ENCODE measurements at places on chromosomes 3 and 15. TPM values are rescaled to one million over a fixed set of nuclear protein-coding genes. Genes with fewer than 3 reads are reported as not detected.
A peak's percentile ranks its signal among the peaks of the same experiment; 100 is the strongest.

GRCh38 chr3:11549580-11550140, 94.1 kb downstream of the VGLL4 start:
- no peak overlapping the region for H3K27ac ChIP-seq
- no peak for DNase-seq
- no peaks in the 10 kb centered on the region for H3K36me3 ChIP-seq
- H3K27me3 ChIP-seq, result no peaks in the 10 kb centered on the region

GRCh38 chr15:100253640-100254039, 88.1 kb downstream of the ADAMTS17 start:
- no peaks in the 10 kb centered on the region for H3K4me1 ChIP-seq
- no peaks in the 10 kb centered on the region for H3K36me3 ChIP-seq
- no peaks in the 10 kb centered on the region for H3K27me3 ChIP-seq
- no peak overlapping the region for H3K4me3 ChIP-seq
- H3K27ac ChIP-seq, result no peak overlapping the region
- DNase-seq, result no peak

GRCh38 chr15:57694279-57694678, 12.2 kb upstream of the POLR2M start:
- no peaks in the 10 kb centered on the region for H3K27me3 ChIP-seq
- no peak for DNase-seq
- H3K27ac ChIP-seq, result no peak overlapping the region

GRCh38 chr3:188861842-188862744, 309.7 kb upstream of the TPRG1 start:
- H3K27me3 ChIP-seq, result no peaks in the 10 kb centered on the region
- DNase-seq, result no peak
- H3K27ac ChIP-seq, result no peak overlapping the region

- H3K4me1 ChIP-seq, result no peaks in the 10 kb centered on the region
- H3K4me3 ChIP-seq, result no peak overlapping the region
- H3K36me3 ChIP-seq, result no peaks in the 10 kb centered on the region
- H3K27me3 ChIP-seq, result no peaks in the 10 kb centered on the region
- DNase-seq, result peak; percentile 32
- no peak overlapping the region for H3K27ac ChIP-seq
These were observed 77.2 kb upstream of the TRPM1 start for GRCh38 chr15:31178705-31179104.

- H3K27ac ChIP-seq, result no peak overlapping the region
- no peak overlapping the region for H3K4me3 ChIP-seq
- no peaks in the 10 kb centered on the region for H3K4me1 ChIP-seq
- no peaks in the 10 kb centered on the region for H3K36me3 ChIP-seq
These were observed 135.0 kb downstream of the ROBO1 start for GRCh38 chr3:79632842-79633241.

GRCh38 chr3:5126586-5126985, 4.5 kb downstream of the ARL8B start:
- no peak overlapping the region for H3K27ac ChIP-seq
- no peaks in the 10 kb centered on the region for H3K4me1 ChIP-seq
- H3K36me3 ChIP-seq, result no peaks in the 10 kb centered on the region
- DNase-seq, result no peak
- H3K4me3 ChIP-seq, result no peak overlapping the region

DNA sequence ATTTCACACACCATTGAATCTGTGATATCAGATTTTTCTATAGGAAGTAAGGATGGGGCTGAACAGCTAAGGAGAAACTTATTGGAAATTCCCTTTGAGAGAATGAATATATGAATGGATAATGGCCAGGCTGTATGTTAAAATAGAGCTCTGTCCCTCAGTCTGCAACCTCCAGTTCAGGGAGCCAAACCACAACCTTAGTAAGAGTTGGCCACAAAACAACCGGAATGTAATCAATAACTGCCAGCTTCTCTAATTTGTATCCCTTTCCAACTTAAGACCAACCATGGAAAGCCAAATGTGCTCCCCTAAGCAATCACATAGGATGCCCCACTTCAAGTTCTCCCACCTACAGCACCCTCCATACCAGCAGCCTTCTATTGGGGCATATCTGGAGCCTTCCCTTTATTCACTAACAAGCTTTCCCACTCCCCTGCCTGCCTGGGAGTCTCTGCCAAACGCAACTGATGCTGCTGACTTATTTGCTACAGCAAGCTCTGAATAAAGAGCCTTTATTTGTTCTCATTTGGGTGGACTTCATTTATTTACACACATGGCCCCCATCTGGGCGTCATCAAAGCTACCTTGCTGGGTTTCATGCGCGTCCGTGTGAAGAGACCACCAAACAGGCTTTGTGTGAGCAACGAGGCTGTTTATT, 75.4 kb upstream of the LARS2 start:
- H3K27ac ChIP-seq, result no peak overlapping the region
- H3K4me1 ChIP-seq, result no peaks in the 10 kb centered on the region
- no peak for DNase-seq
- H3K4me3 ChIP-seq, result no peak overlapping the region
- no peaks in the 10 kb centered on the region for H3K36me3 ChIP-seq
- no peaks in the 10 kb centered on the region for H3K27me3 ChIP-seq

- H3K36me3 ChIP-seq, result no peaks in the 10 kb centered on the region
- DNase-seq, result no peak
- H3K27me3 ChIP-seq, result no peaks in the 10 kb centered on the region
- no peak overlapping the region for H3K27ac ChIP-seq
These were observed 466.5 kb upstream of the PDZRN3 start for GRCh38 chr3:74091204-74091603.

DNA sequence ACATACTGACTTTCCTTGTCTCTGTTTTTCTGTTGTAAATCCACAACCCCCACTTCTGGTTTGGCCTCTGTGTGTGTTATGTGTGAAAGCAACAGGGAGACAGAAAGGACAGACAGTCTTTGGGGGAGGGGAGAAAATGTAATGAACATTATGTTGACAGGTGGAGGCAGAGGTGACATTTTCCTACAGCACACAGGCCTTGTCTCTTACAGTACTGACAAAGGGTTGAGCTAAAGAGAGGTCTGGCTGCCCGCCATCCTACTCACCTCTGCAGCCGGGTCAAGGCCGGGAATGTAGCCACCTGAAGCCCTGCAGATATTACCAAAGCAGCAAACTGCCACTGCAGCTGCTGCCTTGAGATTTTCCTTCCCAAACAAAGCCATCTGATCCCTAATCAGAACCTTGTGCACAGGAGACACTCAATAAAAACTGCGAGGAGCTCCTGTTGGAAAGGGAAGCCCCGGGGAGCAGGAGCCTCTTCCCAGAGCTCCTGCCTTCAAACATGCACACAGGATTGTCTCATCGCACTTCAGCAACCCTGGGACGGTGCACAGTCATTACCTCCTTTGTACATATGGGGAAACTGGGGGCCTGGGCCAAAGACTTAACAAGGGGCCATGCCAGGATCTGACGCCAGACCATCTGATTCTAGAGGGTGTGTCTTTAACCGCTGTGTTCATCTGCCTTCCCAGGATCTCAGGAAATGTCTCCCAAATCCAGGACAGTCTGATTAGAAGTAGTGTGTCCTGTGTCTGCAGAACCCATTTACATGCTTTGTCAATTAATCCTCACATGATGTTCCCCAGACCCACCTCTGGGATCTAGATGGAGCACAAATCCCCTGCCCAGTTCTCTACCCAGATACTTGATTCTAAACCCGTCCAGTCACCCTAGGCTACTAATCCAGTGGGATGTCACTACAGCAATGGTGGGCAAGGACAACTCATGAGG, 14.2 kb downstream of the MYO5C start:
- H3K27ac ChIP-seq, result no peak overlapping the region
- peaks cover 3% of the 10 kb centered on the region for H3K36me3 ChIP-seq
- H3K4me3 ChIP-seq, result no peak overlapping the region
- no peaks in the 10 kb centered on the region for H3K27me3 ChIP-seq

DNA sequence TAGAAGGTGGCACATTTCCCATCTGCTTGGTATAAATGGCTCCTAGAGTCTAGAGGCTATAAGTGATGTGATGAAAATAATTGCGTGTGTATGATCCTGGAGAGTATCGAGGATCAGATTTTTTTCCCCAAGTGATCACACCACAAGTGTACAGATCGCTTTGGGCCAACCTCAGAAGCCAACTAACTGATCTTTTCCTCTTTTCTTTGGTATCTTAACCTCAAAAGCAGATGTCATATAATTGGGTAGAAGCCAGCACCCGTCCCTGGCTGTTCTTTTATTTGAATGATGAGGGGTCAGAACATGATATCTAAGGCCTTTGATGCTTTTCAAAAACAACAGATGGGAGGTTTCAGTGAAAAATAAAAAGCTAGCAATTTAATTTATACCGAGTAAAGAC, 3.3 kb downstream of the P2RY14 start:
- no peaks in the 10 kb centered on the region for H3K4me1 ChIP-seq
- no peak overlapping the region for H3K27ac ChIP-seq
- no peaks in the 10 kb centered on the region for H3K27me3 ChIP-seq
- H3K36me3 ChIP-seq, result no peaks in the 10 kb centered on the region
- no peak for DNase-seq
- no peak overlapping the region for H3K4me3 ChIP-seq

DNA sequence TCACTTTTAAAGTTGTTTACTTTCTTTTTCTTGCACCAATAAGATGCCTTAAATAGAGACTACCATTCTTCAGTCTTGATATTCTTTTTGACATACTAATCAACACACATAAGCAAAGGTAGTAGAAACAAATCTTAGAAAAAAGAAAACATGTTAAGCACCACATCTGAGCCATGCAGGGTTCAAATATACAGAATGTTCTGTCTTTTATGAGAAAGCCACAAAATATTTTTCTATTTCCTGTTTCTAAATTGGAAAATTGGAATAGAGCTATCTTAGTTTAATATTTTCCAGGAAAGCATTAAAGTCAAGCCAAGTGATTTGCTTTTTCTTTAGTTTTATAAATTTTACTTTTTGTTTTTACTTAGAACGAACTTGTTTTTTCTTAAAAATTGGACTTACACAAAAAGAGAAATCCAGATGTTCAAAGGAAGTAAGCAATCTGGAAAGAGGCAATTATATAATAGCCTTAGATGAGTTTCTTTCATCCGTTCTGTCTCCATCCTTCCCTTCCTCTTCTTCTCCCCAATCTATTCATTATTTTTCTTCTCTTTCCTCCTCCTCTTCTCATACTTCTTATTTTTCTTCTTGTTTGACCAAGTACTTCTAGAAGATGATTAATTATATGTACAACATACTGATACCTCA, 731.7 kb downstream of the SQOR start:
- peak overlapping the region; percentile 8 for H3K27ac ChIP-seq
- no peak overlapping the region for H3K4me3 ChIP-seq
- no peak for DNase-seq
- H3K4me1 ChIP-seq, result no peaks in the 10 kb centered on the region
- H3K36me3 ChIP-seq, result no peaks in the 10 kb centered on the region
- no peaks in the 10 kb centered on the region for H3K27me3 ChIP-seq

DNA sequence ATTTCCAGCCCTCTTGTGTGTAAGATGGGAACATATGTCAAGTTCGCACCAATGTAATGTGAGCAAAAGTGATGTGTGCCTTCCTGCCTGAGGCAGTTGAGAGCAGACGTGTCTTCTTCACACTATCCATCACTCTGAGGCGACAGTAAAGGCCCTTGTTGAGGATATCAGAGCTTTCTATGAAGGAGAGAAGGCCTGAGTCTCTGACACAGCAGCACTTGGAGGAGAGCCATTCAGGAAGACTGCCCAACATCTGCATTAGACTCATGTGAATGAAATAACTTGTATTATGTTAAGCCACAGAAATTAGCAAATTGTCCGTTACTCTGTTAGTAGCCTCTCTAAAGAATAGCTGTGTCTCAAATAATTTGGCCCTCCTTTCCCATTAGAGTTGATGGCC, 108.8 kb upstream of the CCDC54 start:
- H3K27ac ChIP-seq, result no peak overlapping the region
- no peak overlapping the region for H3K4me3 ChIP-seq
- no peaks in the 10 kb centered on the region for H3K36me3 ChIP-seq
- no peaks in the 10 kb centered on the region for H3K4me1 ChIP-seq
- no peaks in the 10 kb centered on the region for H3K27me3 ChIP-seq

DNA sequence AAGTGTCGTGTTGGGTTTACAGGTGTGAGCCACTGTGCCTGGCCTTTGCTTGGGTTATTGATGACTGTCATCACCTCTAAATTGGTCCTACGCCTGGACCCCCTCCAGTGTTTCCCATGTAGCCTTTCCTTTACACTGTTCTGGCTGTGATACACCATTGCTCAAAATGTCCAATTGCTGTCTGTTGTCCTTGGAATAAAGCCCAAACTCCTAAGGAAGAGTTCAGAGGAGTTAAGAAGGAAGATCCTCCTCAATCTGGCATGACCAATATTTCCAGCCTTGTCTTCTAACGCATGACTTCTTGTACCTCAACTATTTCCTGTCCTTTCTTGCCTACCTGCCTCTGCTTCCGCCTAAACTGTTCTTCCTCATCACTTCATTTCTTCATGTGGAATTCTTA, 113.1 kb downstream of the POLR2M start:
- DNase-seq, result no peak
- no peak overlapping the region for H3K27ac ChIP-seq
- no peaks in the 10 kb centered on the region for H3K27me3 ChIP-seq
- H3K36me3 ChIP-seq, result no peaks in the 10 kb centered on the region
- no peaks in the 10 kb centered on the region for H3K4me1 ChIP-seq

DNA sequence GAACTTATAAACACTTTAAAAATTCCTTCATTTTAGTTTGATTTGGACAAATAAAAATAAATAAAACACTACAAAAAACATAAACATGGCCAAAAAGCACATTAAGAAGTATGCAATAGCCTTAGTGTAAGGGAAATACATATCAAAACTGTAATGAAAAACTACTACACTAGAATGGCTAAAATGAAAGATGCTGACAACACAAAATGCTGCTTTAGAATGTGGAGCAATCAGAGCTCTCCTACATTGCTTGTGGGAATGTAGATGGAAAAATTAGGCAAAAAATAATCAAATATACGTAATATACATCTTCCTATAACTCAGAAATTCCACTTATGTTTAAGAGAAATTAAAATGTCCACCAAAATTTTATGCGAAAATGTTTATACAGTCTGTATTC, 96.2 kb downstream of the ABI3BP start:
- DNase-seq, result no peak
- no peak overlapping the region for H3K4me3 ChIP-seq
- H3K27ac ChIP-seq, result no peak overlapping the region
- no peaks in the 10 kb centered on the region for H3K4me1 ChIP-seq
- H3K36me3 ChIP-seq, result no peaks in the 10 kb centered on the region

- H3K4me1 ChIP-seq, result no peaks in the 10 kb centered on the region
- DNase-seq, result no peak
- H3K36me3 ChIP-seq, result no peaks in the 10 kb centered on the region
- H3K27ac ChIP-seq, result no peak overlapping the region
- H3K4me3 ChIP-seq, result no peak overlapping the region
- no peaks in the 10 kb centered on the region for H3K27me3 ChIP-seq
These were observed 340.6 kb downstream of the PTPRG start for GRCh38 chr3:61901986-61902385.

- H3K27ac ChIP-seq, result no peak overlapping the region
- H3K4me1 ChIP-seq, result no peaks in the 10 kb centered on the region
- no peaks in the 10 kb centered on the region for H3K27me3 ChIP-seq
- DNase-seq, result no peak
- H3K36me3 ChIP-seq, result no peaks in the 10 kb centered on the region
- H3K4me3 ChIP-seq, result no peak overlapping the region
These were observed 1292.6 kb downstream of the SI start for GRCh38 chr3:163785693-163786092.

The CHDH gene
- total RNA-seq, result 10.0 TPM

The ETV5 gene
- 22.8 TPM for total RNA-seq

The SH2D7 gene
- total RNA-seq, result not detected

The GALNT15 gene
- total RNA-seq, result 83.1 TPM

The DNASE1L3 gene
- 11.5 TPM for total RNA-seq
